ENCODE measurements at places on chromosomes 13 and 19.

DNA sequence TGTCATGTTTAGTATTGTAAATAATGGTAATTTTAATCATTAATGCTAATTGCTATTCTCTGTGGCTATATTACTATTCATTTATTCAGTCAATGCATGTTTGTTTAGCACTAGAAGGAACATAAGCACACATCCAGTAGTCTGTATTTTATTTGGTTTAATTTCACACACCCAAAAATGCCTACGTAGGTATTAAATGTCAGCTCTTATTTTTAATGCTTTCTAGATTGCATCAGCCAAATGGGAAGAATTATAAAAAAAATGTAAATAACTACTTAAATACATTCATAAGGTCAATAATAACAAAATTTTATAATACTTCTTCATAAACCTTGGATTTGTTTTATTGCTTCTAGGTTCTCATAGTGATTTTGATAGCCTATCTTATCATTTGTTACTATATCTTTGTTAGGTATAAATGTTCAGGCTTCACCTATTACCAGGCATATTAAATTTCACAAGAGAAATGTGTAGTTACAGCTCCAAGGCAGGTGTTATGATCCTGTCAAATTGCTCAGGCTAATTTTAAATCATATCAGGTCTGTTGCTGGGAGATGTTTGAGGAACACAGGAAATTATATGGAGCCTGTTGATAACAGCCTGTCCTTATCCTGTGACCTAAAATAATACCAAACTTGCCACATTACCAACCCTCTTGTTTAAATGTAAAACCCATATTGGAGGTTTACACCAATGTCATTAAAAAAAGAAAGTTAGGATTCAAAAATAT is 34.4 kb downstream of the ITGBL1 start:
- DNase-seq, result no peak

DNA sequence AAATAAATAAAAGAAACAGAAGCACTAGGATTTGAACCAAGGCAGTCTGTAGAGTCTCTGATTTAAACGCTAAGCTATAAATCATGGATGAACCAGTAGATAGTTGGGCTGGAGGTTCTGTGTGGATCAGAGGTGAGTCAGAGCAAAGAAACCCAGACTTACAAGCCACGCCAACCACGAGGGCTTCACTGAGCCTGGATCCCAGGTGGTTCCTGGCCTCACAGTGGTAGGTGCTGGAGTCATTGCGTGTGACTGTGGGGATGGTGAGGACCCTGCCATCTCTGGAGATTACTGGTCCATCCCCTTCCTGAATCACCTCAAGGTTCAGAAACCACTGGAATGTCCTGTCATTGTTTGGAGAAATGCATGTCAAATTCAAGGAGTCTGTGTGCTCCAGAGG is 19.3 kb upstream of the CEACAM20 start:
- no peak for DNase-seq

GRCh38 chr19:9354651-9355050 is 8.2 kb upstream of the ZNF177 start:
- DNase-seq, result no peak

- DNase-seq, result peak; percentile 21
Measured at GRCh38 chr13:72839831-72840426, 58.0 kb downstream of the PIBF1 start.

GRCh38 chr13:46478651-46479050 is 74.3 kb upstream of the LRCH1 start:
- DNase-seq, result no peak

- no peak for DNase-seq
Measured at GRCh38 chr13:36358175-36358718, 12.1 kb upstream of the SPART start.

Measured in stimulated activated CD4-positive, alpha-beta T cell treated with anti-CD3 and anti-CD28 coated beads, Interleukin-15, amount 100 ng/mL, for 1 hour (primary cell).